ENCODE measurements at places on chromosomes 12 and 14.

DNA sequence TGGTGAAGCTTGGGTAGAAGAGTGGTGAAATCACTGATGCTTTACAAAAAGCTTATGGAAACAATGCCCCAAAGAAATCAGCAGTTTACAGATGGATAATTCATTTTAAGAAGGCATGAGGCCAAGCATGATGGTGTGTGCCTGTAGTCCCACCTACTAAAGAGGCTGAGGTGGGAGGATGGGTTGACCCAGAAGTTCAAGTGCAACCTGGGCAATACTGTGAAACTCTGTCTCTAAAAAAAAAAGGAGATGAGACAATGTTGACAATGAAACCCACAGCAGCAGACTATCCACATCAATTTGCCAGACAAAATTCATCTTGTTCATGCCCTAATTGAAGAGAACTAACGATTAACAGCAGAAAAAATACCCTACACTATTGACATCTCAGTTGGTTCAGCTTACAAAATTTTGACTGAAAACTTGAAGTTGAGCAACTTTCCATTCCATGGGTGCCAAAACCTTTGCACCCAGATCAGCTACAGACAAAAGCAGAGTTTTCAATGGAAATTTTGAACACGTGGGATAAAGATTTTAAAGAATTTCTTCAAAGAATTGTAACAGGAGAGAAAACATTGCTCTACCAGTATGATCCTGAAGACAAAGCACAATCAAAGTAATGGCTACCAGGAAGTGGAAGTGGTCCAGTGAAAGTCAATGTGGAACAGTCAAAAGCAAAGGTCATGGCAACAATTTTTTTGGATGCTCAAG, 26.7 kb downstream of the BTG1 start:
- DNase-seq = no peak

- peak; percentile 2 for DNase-seq
Observed at GRCh38 chr14:35480119-35480769, 53.7 kb upstream of the INSM2 start.

DNA sequence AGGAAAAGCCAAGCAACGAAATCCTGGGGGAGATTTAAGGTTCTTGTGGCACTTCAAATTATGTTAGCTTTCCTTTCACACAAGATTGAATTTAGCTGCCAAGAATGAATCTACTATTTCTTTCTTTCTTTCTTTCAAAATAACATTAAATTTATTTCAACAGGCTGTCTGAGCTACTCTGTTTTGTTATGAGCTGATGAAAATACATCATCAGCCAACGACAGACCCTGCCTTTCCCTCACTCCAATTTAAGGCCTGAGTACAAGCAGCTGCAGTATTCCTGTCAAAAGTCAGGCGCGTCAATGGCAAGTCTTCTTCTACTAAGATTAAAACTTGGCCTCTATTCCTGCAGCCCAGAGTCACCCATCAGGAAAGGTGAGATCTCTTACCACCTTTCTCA, 347.7 kb upstream of the FLRT2 start:
- DNase-seq = no peak

- no peak for DNase-seq
Observed at GRCh38 chr14:90242444-90242843, 13.9 kb upstream of the PSMC1 start.

- no peak for DNase-seq
Observed at GRCh38 chr12:118846416-118846815, 134.9 kb upstream of the SRRM4 start.

DNA sequence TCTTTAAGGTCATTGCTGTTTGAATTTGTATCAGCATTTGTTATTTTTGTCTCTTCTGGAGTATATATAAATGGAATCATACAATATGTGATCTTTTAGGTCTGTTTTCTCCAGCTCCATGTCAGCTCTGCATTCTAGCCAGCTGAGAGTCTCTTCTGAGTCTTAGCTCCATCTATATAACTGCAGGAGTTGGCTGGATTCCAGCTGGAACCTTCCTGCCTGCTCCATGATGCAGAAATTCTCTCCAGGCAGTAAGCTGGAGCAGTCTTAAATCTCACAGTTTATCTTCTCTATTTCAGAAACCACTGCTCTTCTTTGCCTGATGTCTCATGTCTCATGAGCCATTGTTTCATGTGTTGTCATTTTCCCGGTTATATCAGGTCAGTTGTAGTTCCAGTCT, 827.6 kb downstream of the NRXN3 start:
- DNase-seq = peak; percentile 65

GRCh38 chr12:130640901-130641300, 75.2 kb downstream of the RIMBP2 start:
- DNase-seq = no peak

DNA sequence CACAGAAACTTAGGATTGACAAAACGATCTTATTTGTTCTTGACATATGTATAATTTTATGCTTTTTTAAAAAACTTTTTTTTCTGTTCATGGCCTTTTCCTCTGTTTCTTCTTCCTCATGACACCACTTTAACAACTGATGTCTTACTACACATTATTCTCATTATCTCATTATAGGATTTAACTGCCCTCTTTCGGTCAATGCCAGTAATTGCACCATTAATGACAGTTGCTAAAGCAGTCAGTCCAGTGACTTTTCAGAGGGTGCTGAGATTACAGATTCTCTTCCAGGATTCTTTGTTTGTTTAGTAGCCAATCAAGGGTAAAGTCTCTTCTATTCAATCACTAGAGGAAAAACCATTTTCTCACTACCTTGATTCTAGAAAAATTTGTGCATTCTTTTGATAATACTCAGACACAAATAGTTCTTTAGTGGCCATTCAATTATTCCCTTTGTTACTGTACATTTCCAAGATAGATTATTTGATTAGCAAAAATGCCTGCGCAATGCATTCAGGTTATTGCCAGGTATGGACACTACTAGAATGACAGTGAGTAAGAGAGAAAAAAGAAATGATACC, 50.1 kb downstream of the KLRG1 start:
- DNase-seq = peak; percentile 54

DNA sequence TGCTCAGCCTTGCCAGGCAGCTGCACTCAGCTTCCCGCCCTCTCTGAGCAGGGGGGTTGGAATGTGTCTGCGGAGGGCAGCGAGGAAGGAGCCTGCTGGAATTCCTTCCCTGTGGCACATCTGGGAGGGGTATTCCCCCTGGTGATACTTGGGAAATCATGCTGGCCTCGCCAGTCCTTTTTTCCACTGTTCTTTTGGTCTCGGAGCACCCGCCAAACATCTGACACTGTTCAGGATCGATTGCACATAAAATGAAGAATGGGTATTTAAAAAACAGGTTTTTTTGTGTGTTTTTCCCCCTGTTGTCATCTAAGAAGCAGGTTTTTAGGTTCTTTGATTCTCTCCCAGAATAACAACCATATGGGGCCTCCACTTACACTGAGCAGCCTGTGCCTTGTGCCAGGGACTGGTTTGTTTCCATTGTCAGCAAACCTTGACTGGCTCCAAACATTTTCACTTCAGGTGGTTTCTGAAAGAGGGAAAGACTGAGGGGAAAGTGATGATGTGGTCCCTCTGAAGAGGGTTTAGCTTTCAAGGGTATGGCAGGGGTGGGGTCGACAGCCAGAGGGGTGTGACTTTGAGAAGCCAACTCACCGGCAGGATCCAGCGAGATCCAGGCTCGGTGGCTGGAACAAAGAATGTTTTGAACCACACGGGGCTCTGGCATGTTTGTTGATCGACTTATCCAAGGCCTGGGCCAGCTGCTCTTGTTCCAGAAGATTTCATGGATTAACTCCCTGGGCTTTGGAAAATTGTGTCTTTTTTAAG, 215.1 kb downstream of the CACNA1C start:
- DNase-seq = peak; percentile 91

DNA sequence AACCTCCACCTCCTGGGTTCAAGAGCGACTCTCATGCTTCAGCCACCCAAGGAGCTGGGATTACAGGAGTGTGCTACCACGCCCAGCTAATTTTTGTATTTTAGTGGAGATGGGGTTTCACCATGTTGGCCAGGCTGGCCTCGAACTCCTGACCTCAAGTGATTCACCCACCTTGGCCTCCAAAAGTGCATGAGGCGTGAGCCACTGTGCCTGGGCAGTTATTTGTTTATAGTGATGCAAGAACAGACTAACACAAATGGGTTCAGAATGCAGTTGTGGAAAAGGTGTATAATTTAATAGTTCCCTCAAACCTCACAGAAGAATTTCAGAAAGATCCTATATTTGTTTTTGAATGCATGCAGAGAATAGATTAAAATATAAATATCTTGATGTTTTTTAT, 447.1 kb downstream of the ZFP36L1 start:
- DNase-seq = no peak

GRCh38 chr14:34190717-34191116, 239.8 kb upstream of the EGLN3 start:
- DNase-seq = no peak

DNA sequence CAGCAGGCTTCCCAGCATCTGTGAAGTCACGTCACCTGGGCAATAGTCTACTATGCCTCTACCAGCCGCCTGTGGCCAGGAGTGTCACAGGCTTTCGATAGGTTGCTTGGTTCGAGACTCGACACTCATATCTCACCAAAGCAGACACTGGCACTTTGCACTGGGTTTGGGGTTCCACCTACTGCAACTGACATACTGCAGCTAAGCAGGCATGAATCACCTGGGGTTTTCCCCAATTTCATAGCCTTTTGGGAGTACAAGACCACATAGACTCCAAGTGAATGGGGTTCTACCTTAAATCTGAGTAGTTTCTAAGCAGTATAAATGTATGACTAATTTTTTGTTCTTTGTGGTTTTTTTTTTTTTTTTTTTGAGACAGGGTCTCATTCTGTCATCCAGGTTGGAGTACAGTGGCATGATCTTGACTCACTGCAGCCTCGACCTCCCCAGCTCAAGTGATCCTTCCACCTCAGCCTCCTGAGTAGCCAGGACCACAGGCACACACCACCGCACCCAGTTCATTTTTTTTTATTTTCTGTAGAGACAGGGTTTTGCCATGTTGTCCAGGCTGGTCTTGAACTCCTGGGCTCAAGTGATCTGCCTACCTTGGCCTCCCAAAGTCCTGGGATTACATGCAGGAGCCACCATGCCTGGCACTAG, 32.1 kb downstream of the DMAC2L start:
- peak; percentile 27 for DNase-seq

- DNase-seq = no peak
Observed at GRCh38 chr14:33408291-33408690, 469.6 kb downstream of the NPAS3 start.

GRCh38 chr12:104727726-104728465, 230.2 kb downstream of the SLC41A2 start:
- DNase-seq = no peak

DNA sequence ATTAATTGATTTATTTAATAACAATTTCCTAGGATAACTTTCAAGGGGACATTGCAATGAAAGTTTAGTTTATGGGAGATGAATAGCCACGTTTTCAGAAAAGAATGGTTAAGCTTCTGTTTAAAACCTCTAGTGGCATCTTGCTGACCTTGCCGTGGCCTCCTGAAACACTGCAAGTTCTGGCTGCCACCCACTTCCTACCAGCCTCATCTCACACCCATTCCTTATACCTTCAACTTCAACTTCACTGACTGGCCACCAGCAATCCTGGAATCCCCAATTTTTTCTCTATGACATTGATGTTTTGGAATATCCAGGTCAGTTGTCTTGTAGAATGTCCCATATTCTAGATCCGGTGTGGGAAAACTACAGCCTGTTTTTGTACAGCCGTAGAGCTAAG, 5.2 kb upstream of the HELB start:
- no peak for DNase-seq

- no peak for DNase-seq
Observed at GRCh38 chr12:86376052-86376451, 119.9 kb upstream of the MGAT4C start.

GRCh38 chr14:100782516-100783320, 43.2 kb upstream of the MEG3 start:
- no peak for DNase-seq

DNA sequence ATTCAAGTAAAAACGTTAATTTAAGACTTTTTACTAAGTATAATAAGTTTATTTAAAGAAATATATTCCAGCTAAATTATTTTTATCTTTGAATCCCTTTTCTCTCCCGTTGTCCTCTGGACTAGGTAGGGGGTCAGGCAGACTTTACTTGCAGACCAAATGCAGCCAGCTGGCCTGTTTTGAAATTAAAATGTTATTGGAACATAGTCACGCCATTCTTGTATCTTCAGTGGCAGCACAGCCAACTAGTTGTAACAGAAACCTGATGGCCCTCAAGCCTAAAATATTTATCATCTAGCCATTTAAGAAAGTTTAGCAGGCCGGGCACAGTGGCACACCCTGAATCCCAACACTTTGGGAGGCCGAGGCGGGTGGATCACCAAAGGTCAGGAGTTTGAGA, 52.7 kb downstream of the BCAT1 start:
- no peak for DNase-seq

DNA sequence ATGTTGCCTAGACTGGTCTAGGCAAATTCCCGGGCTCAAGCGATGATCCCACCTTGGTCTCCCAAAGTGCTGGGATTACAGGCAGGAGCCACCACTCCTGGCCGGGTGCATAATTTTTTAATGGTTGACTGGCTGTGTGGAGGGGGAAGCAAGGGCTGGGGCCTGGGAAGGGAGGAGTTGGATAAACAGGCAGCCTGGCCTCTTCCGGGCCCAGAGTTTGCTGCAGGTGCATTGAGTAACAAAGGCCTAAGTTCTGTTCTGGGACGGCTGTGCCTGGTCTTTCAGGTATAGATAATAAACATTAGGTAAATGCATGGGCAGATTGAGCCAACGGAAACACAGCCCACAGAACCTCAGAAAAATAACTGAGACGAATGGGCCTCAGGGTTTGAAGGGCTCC, 191.3 kb upstream of the TBX3 start:
- no peak for DNase-seq

- peak; percentile 29 for DNase-seq
Observed at GRCh38 chr12:46391630-46392029, 19.1 kb upstream of the SLC38A2 start.

DNA sequence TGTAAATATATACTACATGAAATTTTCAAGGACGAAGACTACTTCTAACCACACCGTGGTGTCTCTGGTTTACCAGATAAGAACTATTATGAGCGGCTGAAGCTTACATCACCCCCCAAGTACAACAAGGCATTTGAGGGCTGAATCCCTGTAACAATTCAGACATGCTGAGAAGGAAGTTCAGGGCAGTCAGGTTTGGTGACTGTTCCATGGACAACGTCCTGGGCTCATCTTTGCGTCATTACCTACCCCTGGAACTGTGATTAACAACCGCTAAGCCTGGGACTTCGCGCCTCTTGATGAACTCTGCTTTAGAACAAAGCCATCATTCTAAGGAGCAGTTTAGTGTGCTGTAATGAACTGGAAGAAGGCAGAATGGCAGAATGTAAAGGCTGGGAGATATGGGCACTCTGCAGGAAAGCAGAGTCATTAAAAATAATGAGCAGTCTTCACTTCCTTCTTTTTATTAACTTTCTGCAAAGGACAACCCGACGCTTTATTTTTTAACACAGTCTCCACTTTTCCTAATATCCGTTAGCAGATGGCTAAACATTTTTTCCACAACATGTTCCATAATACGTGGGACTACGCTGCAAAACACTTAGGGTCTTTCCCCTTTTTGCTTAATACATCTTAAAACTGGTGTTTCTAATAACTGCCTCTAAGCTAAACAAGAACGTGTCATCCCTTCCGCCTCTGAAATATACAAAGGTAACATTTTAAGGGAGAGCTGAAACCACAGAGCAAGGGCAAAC, 263.2 kb downstream of the ADAMTS20 start:
- no peak for DNase-seq

GRCh38 chr12:117968826-117969659, at the start of gene KSR2:
KSR2 (minus strand) TSS chr12:117968990; CDS start chr12:117968255, 735 bp downstream.
- DNase-seq = peak; percentile 16
